Fibroblast of pulmonary artery (primary cell): ENCODE measurements at places on chromosomes 5 and 9.

DNA sequence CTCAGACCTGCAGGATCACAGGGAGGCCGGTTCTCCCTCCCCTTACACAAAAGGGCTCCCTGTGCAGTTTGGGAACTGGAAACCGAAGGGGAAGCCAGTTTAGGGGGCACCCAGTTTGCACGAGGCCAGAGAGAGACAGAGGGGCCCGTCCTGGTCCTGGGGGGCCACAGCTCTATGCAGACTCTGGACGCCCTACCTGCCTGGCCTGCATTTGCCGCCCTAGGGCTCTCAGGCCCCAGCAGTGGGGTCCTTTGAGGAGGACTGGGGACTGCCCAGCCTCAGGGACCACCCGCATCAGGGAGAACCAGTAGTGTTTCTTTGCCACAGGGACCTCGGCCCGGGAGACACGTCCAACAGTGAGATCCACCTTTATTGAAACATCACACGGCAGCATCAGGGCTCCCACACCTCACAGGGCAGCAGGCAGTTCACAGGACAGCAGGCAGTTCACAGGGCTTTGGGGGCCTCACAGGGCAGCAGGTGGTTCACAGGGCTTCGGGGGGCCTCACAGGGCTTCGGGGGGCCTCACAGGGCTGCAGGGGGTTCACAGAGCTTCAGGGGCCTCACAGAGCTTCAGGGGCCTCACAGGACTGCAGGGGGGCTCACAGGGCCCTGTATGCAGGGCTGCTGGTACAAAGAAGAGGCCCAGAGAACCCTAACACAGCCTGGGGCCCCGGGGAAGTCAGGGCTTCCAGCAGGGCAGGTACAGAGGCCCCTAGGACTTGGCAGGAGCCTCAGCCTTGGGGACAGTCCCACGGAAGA is 648 bp upstream of the NSMF start:
- no peak for DNase-seq

DNA sequence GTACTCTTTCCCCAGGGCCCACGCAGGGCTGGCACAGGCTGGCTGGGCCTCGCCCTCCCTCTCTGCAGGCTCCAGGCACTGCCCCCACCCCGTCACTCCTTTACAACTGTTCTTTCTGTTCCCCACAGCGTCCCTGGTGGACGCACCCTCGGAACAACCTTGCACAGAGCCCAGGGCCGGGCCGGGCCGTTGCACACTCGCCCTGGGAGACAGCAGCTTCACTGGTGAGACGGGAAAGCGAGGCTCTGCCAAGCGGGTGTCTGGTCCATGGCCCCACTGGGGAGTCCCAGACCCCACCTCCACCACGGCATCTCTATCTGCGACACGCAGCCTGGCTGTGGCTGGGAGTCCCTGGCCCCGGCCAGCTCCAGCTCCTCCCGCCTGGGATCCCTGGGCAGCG is 18.4 kb upstream of the QSOX2 start:
- DNase-seq = no peak

- peak; percentile 80 for DNase-seq
Measured at GRCh38 chr9:133406480-133407307, 11.1 kb downstream of the REXO4 start.

GRCh38 chr9:34562135-34562745 is 27.3 kb downstream of the CNTFR start:
- no peak for DNase-seq

DNA sequence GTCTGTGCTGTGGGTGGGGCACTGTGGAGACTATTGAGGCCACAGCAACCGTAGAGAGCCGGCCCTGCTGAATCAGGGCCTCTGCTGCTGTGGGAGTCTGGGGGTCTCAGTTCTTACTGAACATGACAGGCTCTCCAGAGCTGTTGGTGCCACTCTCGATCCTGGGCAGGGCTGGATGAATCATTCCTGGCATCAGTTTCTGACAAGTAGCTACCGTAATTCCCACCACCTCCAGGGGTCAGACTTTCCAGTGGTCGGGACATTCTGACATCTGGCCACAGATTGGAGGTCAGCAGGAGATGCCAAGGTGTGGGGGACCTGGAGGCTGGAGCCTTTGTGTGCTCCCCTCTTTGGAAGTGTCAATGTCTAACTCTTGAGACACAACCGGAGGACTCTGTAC is 188.4 kb downstream of the IRX2 start:
- no peak for DNase-seq

- DNase-seq = peak; percentile 60
Measured at GRCh38 chr5:96146675-96147074, 185.0 kb upstream of the ELL2 start.

DNA sequence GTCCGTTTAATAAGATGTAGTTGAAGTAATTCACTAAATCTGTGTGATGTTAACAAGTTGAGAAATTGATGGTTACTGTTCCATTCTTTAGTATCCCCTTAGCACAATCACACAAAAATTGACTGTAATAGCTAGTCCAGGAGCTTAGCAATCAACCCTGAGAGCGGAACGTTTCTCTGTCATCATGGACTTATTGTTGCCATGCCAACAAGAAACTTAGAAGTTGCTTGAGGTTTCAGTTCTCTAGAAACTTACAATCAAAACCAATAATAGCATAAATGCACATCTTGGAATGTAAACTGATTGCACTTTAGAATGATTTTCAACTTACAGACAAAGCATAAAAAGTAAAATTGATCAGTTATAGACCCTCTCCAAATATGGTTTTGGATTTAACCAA is 125.4 kb upstream of the ANKH start:
- DNase-seq = no peak

DNA sequence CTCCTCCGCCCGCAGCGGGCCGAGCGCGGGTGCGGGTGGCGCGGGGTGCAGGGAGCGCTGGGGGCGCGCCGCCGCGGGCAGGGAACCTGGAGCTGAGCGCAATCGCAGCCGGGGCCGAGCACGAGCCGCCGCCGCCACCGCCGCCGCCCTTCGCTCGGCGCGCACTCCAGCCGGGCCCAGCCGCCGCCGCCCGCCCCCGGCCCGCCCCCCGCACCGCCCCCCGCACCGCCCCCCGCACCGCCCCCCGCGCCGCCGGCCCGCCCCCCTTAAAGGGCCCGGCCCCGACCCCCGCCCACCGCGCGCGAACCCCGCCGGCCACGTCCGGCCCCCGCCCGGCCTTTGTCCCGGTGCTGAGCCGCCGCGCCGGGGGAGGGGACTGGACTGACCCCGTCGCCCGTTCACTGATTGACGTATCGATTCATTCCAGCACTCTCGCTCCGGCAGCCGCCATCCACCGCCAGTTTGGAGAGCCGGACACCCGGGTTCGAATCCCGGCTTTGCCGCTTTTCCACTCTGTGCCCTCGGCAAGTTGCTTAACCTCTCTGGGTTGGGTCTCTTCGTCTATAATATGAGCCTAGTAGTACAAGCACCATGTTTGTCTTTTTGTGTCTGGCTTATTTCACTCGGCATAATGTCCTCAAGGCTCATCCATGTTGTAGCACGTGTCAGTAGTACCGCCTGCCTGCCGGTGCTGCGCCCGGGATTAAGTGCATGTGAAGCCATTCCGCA is at the start of gene SH3PXD2B:
Gene SH3PXD2B (minus strand): TSS at position 168 of the 729 bp plus-strand sequence. CDS start 173 bp downstream, outside the sequence.
- DNase-seq = peak; percentile 67

GRCh38 chr5:168860081-168860480 is 280.9 kb upstream of the PANK3 start:
- no peak for DNase-seq

DNA sequence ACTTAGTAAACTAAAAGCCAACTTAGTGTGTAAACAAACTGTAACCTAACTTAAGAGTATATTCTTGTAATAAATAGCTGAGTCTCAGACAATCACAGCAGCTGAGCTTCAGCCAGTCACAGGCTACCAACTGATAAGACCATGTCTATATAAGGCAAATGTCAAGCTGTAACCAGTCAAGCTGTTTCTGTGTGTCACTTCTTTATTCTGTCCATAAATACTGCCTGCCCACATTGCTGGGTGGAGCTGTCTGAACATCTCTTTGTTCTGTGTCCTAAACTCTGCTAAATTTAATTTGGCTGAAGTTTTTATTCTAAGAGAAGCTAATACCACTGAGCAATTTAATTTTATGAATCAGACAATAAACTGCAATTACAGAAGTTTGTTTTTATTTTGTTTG is 412.1 kb upstream of the CDH10 start:
- no peak for DNase-seq
